Muscle of arm (tissue), 14 donors: ENCODE measurements at places on chromosomes 6 and 20. TPM values are rescaled to one million over a fixed set of nuclear protein-coding genes. Genes with fewer than 3 reads are reported as not detected.

Gene CD109
- polyA plus RNA-seq: 16.6 TPM

DNA sequence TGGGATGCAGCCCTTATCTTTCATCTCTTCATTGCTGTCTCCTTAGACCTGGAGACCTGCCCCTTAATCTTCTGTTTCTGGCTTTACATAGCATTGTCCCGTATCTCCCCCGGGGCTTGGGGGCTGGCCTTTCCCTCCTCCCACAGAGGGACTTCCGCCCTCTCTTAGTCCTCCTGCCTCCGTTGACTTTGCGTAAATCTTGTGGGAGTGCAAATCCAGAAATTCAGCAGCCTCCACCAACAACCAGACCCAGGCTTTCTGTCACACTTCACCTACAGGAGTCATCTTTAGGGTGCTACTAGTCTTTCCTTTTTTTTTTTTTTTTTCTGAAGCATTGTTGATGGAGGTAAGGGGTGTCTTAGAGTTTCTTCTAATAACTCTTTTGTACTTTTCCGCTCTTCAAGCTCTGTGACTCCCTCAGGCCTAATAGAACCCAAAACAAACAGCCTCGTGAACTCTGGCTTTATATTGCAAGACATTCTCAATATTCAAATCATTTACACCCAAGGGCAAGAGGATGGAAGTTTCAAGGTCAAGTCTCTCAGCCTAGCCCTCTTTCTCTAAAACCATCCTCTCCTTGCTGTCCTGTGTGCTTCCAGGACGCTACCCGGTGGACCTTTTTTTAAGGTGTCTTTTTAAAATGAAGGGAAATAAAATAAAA is 66.2 kb downstream of the RREB1 start:
- DNase-seq: no peak

Gene PET117
- polyA plus RNA-seq: 12.5 TPM

- DNase-seq: no peak
Measured at GRCh38 chr6:92688342-92688741, 731.0 kb downstream of the EPHA7 start.

DNA sequence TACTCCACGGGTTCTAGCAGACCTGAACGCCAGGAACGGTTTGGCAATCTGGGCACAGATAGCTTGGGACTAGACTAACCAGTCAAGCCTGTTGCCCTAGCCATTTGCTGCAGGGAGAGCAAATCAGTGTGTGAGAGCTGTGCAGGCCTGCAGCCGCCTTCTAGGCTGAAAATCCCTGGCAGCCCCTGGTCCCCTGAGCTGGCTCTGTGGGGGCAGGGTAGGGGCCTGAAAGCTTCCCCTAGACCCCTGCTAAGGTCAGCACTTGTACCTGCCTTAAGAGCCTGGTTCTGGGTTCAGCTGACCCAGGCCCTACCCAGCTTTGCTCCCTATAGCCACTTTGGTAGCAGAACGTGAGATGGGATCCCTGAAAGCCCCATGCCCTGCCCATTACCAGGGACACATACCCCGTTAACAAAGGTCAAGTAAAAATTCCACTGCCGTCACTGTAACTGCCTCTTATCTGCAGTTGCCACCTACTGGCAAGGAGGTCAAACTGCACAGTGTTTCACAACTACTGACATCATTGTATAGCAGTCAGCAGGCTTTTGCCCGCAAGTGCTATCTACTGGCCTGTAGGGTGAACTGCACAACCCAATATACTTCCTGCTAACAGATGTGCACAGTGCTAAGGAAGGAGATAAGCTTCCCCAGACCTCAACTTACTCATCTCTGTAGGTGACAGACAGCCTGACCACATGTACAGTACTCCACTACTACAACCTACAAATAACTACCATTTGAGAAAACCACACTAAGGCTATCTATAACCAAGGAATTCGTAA is 95.1 kb upstream of the OLIG3 start:
- no peak for DNase-seq

DNA sequence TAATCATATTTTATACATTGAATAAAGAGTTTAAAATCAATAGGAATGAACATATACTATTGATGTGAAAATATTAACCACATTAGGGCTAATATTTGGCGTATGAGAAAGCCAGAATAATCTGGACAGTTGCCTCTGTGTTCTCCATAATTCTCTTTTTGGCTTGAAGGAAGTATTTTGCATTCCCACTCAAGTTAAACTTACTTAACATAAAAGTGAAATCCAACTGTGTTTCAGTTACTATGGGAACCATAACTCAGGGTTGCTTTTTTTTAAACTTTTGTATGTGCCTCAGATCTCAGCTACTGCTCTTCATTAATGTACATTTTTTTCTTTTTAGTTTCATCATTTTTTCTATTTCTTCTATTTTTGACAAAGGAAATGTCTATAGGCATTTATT is 479.8 kb downstream of the NKAIN2 start:
- DNase-seq: peak; percentile 31
